C1 segment of cervical spinal cord (tissue), 14 donors: ENCODE measurements at places on chromosomes 12 and 14.
A peak's percentile ranks its signal among the peaks of the same experiment; 100 is the strongest.

DNA sequence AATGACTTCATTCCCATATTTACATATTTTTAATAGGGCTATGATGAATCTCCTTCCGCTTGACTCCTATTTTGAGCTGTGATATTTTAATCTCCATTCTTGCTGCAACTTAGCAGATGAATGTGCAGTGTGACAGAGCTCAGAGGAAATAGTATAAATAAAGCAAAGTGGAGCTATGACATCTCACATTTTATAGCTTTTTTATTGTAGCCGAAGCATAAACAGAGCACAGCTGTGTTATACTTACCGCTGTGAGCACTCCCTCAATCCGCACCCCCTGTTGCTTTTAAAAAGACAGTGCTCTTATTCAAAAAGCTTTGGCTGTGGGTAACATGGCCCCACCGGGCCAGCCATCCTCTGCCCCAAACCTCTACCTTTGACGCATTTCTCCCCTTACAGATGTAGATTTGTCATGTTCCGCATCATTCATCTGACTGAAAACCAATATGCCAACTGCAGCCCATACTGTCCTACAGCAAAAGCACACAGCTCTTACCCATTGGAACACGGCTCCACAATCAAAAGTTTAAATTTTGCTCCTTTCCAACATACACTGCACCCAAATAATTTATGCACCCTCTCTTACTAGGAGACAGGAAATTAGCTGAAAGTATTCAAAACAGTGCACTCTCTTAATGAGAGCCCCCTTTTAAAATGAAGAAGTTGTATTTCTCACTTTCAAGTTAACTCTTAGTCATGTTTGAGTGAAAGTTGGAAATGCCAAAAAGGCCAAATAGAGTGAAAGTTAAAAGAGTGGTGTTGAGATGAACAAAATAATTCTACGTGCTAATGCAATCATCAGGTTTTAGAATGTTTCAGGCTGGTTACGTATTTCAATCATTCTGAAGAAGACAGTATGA, 429.3 kb upstream of the SOX5 start:
- DNase-seq = no peak

DNA sequence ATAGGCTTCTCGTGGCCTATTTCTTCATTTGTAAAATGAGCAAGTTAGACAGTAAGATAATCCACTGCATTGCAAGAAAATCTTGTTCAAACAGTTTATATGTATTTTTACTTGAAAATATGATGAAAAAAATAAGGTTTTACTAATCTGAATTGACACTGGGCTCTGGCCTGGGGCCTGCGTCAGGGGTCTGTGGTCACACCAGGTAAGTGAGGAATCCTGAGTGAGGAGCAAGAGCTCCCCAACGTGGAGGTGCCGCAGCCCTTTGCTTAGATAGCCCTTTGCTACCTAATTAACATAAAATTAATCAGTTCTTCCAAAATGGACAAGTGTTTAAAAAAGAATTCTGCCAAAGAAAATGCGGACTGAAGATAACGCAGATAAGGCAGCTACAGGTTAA, 39.1 kb upstream of the STAB2 start:
- no peak for DNase-seq

DNA sequence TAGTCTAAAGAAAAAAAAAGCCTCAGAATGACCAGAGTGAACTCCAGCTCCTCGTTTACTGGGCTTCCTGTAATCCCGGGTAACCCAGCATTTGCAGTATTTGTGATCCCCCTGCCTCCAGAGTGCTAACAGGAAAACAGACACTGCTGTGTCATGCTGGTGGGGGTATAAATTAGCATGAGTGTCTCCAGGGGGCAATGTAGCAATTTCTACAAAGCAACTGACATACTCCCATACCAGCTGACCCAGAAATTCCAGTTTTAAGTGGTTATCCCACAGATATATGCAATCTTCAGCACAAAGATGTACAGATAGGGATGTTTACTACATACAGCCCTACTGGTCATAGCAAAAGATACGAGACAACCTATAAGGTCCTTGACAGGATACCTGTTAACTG, 18.8 kb downstream of the TTC7B start:
- no peak for DNase-seq

DNA sequence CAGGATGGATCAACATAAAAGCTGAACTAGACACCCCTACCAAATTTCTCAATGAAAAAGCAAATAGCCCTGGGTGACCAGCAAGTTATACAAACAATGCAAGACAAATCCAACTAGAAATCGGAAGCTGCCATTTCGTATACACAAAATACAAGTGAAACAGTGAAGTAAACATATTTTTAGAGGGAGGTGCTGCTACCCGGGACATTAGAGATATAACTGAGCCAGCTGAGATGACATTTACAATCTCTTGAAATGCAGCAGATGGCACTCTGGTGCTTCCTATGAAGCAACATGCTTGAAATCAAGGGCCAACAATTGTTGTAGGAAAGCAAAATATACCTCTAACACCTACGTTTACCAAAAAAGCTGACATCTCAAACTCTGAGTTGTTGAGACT, 25.5 kb downstream of the BDKRB1 start:
- peak; percentile 52 for DNase-seq

DNA sequence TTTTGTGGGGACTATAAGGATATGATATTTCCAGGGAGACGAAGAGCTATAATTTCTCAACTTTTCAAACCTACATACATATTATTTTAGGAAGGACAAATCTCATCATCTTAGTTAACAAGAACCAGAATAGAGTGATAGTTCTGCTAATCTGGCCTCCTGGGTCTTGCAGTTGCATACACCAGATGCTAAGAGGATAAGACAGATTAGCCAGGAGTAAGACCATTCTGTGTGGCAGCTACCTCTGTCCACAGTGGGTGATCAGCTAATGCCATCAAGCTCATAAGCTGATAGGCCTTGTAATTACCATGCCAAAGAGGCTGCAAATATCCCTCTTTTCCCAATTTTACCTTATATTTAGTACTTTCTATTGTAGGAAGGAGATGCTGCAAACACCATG, 776.8 kb downstream of the NRXN3 start:
- no peak for DNase-seq

GRCh38 chr12:124026755-124027745, 54.0 kb downstream of the ZNF664 start:
- no peak for DNase-seq

DNA sequence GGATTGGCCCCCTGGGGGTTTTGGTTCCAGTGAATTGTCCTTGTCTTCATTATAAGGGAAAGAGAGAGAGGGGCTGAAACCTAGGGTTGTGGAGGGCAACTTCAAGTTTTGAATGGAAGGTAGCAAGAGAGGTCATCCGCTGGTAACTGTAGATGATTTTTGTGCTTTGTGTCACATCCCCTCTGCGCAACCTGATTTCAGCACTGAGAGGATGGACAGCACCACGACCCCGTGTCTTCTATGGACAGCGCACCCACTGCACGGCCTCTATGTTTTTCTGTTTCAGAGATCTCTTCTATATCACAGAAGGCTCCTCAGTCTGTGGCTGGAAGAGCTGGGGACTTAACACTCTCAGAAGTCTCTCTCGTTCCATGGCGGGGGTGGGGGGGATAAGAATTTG, 127.0 kb upstream of the RPH3A start:
- no peak for DNase-seq

- DNase-seq = no peak
Observed at GRCh38 chr12:104150416-104150815, 12.4 kb upstream of the NFYB start.

- DNase-seq = no peak
Observed at GRCh38 chr12:116184763-116185162, 92.7 kb downstream of the MED13L start.

DNA sequence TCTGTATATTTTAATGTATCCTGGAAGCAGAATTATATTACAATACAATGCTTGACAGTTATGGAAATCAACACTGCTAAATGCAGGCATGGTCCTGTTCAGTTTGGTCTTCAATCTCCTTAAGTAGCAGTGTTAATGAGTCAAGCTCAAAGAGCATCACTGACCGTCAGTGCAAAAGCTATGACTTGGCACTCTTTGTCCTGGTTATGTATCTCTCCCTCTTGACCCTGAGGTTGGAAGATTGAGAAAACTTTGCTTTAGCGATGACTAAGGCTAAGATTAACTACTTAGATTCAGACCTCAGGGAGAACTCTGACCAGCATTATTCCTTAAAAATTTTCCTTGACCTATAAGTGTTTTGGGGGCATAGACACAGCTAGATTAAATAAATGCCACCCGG, 10.9 kb downstream of the CLEC7A start:
- DNase-seq = no peak

DNA sequence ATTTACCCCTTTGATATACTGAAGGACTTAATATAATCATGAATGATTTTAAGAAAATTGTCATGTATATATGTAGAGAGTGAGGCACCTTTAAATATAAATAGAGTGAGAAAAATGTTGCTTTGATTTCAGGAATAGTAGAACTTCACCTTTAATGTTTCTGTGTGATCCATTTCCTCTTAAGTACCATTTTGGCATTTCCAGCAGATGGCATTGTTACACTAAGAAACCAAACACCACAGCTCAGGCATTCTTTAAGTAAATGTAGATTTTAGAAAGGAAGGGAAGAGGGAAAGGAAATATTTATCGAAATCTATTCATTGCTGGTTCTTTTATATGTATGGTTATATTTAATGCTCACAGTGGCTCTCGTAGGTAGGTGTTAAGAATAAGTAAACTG, 556.7 kb upstream of the FBXO33 start:
- DNase-seq = no peak

DNA sequence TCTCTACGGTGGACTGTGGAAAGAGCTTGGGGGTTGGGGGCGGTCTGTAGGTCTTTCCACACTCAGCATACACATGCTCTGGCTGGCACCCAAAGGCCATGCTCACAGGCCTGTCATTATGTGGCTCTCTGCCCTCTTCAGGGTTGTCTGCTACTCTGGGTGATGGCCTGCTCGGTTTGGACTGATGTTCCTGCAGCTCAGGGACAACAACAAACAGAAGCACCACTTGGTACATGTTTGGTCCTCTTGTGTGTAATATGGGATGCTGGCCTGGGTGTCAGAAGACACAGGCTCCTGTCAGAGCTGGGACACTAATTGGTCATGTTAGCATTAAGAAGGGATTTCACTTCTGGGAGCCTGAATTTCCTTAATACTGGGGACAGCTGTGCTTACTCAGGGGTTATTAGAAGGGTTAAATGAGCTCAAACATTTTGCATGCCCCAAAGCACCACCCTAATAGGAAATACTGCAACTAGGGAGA, 32.7 kb upstream of the SELPLG start:
- DNase-seq = no peak

GRCh38 chr14:24053548-24054323, 1.9 kb downstream of the CARMIL3 start:
- no peak for DNase-seq

GRCh38 chr12:48583728-48584127, 13.9 kb upstream of the LALBA start:
- no peak for DNase-seq

DNA sequence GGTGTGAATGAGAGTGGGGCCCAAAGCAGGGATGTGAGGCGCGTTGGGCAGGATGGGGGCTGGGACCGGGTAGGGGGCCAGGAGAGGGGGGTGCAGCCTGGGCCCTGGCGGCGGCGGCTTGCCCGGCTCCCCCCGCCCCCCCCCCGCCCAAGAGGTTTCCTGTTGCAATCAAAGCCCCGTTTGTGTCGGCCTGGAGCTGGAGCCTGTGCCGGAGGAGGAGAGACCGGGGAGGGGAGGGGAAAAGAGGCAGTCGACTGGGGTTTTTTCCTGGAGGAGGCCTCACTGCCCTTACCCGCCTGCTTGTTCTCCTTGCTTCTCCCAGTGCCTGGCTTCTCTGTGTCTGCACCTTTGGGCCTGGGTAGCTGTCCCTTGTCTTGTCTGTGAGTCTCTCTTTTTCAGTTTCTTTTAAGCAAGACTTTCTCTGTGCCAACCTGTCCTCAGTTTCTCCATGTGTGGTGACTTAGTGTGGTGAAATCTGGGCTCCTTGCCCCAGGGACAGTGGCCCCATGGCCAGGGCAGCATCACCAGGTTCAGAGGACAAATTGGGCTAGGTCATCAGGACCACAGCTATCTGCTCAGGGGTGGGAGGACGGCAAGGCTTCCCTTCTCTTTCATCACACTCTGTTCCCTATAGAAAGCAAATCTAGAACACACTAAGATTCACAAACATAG, 8.5 kb downstream of the RARG start:
- DNase-seq = peak; percentile 36

- no peak for DNase-seq
Observed at GRCh38 chr12:109489016-109489954, 11.9 kb downstream of the UBE3B start.

GRCh38 chr12:6442836-6443235, 1.9 kb upstream of the CD27 start:
- no peak for DNase-seq

- no peak for DNase-seq
Observed at GRCh38 chr14:64701660-64702059, 2.6 kb upstream of the PLEKHG3 start.

DNA sequence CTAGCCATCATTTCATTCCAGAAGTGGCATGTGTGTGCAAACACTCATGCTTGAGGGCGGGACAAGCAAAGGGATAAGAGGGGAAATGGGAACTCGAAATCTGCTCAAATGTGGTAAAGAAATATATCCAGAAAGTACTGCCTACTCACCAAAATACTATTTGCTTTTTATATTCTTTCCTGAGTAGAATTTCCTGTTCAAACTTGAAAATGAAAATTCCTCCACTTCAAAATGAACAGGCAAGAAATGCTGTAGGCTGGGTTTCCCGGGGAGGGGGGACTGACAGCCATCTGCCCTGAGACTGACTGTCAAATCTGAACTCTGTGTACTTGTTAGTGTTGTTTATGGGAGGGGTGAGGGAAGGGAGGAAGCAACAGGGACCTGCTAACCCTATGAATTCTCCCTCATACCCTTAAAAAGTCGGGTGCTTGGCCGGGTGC, 34.6 kb downstream of the NTF3 start:
- DNase-seq = no peak

DNA sequence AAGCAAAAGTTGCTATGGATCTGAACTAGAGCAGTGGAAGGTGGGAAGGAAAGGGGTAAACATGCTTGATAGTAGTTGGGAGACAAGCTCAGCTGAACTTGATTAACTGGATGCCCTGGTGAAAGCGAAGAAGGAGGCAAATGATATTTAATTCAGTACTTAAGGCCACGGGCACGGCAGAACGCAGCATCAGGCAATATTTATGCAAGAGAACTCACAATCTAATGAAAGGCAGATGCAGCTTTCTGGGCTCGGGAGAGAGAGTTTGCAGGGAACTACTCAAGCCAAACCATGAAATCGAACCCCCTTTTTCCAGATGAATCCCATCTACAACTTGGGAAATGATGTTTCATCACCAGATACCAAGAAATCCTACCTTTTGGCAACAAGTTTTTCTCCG, 3.5 kb upstream of the CNIH1 start:
- DNase-seq = no peak

GRCh38 chr12:124327362-124328043, 32.6 kb downstream of the RFLNA start:
- no peak for DNase-seq

- DNase-seq = no peak
Observed at GRCh38 chr14:77406718-77407117, 16.6 kb downstream of the NOXRED1 start.

GRCh38 chr14:93044121-93044520, 71.6 kb downstream of the ITPK1 start:
- no peak for DNase-seq
